ENCODE measurements at places on chromosomes 12 and 14.

- DNase-seq: no peak
Measured at GRCh38 chr12:109052097-109052413, 321 bp upstream of the USP30 start.

DNA sequence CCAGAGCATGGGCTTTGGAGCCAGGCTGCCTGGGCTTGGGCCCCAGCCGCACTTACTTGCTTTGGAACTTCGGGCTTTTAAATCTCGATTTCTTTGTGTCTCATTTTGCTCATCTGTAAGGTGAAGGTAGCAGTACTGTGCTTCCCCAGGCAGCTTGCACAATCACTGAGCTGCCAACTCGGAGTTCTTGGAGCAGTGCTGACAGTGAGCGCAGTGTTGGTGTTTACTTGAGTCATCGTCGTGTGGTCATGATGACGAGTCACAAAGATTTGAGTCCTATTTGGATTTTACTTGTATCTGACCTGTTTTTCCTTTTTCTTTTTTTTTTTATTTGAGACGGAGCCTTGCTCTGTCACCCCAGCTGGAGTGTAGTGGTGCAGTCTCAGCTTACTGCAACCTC is 31.3 kb upstream of the ATF1 start:
- no peak for DNase-seq

GRCh38 chr14:75906680-75907280 is 75.0 kb downstream of the TGFB3 start:
- peak; percentile 11 for DNase-seq

GRCh38 chr14:70448633-70449340 is 3.2 kb upstream of the ADAM21 start:
- DNase-seq: no peak

GRCh38 chr14:68548194-68549076 is 244.4 kb downstream of the ZFP36L1 start:
- peak; percentile 94 for DNase-seq

GRCh38 chr12:52139579-52140062 is 52.2 kb downstream of the KRT80 start:
- DNase-seq: peak; percentile 82

DNA sequence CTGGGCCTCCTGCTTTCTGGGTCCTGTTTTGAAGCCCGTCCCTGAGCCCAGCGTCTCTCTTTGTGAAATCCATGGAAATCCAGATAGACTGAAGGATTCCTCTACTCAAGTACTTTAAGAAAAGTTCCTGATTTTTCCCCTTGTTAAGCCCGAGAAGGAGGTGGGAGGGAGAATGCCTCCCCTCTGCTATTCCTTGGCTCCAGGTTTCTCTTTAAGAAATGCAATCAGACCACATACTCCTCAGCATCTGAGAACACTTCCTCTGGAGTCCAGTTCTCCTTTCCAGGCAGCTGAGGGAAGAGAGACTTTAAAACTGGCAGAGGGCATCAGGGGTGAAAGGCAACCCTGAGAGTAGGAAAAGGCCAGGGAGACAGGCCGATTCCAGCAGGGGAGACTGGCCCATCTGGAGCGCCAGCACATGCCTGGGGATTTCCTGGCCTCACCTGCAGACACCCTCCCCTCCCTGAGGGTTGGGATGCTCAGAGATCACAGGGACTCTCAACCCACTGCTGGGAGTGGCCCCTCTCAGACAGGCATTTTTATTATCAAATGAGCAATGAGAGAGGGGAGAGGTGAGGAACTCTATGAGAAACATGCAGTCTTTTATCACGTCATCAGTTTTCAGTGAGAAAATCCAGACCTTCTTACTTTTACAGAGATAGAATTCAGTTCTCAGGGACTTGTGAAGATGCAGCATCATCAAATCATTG is 2.0 kb upstream of the EMP1 start:
- DNase-seq: no peak

- DNase-seq: no peak
Measured at GRCh38 chr12:83198291-83199015, 511.7 kb downstream of the TMTC2 start.

DNA sequence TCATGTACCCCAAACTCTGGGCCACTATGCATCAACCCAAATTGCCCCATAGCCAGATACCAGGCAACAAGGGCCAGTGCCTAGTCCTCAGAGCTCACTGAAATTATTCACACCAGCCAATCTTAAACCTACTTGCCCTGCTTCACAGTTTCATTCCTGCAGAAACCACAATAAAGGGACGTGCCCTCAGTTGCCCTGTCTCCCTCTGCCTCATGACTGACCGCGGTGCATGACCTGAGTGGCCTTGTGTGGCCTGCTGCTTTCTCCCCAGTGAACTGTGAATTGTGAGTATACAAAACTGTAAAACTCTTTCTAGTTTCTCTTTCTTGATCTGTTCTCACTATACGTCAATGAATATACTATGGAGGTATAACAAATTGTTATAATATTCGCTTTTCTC is 490.9 kb upstream of the MIS18BP1 start:
- no peak for DNase-seq

GRCh38 chr14:27391331-27391730 is 793.5 kb upstream of the NOVA1 start:
- DNase-seq: no peak

- no peak for DNase-seq
Measured at GRCh38 chr12:60724984-60725383, 1129.2 kb downstream of the SLC16A7 start.

- no peak for DNase-seq
Measured at GRCh38 chr14:75375983-75376382, 51.8 kb upstream of the JDP2 start.

GRCh38 chr12:104721936-104722335 is 236.2 kb downstream of the SLC41A2 start:
- no peak for DNase-seq

DNA sequence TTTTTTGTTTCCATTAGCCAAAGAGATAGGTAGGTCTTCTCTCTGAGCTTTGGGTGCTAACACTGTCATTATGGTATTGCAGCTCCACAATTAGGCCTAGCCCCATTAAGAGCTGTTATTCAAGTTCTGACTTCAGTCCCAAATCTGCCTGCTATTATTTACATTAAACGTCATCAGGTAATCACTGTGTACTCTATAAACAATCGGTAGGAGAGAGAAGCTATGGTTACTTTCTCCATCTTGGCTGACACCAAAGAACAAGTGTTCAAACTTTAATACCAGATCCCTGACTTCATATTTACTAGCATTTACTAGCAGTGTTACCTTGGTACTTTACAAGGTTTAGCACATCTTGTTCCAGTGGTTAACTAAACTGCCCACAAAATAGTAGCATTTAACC is 305.1 kb upstream of the GARIN2 start:
- DNase-seq: no peak

DNA sequence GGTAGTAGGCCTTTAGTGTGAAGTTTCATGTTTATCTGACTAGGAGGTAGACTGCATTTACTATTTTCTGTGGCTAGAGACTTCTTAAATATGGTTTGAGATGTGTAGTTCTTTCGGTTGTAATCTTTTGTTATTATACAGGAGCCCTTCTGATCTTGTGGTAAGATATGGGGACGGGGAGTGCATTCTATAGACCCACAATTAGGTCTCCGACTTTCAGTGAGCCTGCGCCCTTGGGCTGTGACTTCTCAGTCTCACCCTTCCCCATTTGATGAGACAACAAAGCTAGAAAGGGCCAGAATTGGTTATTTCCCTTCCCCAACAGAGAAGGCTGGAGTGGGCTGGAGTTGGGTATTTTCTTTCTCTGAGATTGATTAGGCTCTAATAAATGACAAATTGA is 130.0 kb downstream of the MSRB3 start:
- peak; percentile 25 for DNase-seq

- no peak for DNase-seq
Measured at GRCh38 chr12:114783089-114783618, 99.2 kb upstream of the TBX3 start.

GRCh38 chr12:125604976-125605375 is 539.7 kb downstream of the AACS start:
- no peak for DNase-seq

DNA sequence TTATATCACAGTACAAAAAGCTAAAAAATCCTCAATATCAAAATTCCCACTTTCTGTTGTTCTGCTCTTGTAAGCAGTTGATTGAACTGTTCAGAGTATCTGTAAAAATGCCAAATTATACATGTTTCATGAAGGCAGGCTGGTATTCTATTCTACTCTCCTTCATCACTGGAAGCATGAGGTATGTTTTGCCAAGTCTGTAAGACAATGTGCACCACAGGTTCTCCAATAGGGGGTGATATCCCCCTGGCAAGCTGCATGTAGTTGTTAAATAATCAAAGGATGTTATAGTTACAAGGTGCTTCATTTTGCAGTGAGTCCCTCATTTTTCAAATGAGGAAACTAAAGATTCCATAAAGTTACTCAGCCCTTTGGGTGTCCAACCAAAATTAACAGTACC is 15.1 kb upstream of the NEK9 start:
- no peak for DNase-seq

DNA sequence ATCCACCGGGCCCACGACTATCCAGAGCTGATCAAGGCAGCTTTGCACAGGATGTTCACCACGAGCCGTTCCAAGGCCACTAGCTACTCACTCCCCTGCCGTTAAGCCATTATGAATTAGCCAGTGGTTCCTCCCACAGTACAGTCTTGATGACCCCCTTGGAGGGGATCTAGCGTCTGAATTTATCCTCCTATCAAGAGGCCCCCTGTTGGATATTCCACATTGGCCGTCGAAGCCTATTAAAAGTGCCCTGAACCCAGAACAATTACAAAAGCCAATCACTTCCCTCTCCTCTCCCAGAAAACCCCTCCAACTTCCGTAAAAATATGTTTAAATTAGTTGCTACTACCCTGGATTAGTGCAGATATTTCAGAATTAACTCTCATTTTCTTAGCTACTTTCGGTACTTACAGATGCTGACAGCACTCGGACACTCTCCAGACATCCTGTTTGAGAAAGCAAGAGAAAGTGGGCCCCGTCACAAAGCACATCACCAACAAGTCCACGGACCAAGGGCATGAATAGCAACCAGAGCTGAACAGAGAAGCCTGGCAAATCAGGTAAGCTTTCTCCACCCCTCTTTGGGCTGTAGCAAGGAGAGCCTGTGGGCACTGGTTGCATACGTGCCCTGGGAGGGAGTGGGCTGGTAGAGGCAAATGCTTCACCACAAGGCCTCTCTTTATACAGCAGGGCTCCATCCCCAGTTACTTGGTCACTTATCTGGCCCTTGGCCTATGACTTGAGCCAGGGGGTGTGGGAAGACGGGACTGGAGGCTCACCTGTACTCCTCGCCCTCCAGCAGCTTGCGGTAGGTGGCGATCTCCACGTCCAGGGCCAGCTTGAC is 5.3 kb downstream of the KRT3 start:
- DNase-seq: no peak

DNA sequence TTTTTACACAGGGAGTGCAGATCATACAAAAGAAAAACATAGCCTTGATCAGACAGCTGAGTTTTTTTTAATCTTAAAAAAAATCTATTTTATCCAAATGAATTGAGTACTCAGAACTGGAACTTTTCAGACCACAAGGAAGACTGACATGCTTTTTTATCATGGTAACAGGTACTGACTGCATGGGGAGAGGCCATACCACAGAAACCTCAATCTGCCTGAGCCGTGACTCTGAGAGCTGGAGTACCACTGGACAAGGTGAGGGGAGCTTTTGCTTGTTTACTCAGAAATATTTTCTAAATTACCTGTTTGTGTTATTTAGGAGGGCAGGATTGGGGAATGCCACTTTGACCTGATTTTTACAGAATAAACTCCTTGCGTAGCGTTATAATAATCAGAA is 143.9 kb downstream of the ALX1 start:
- DNase-seq: no peak

DNA sequence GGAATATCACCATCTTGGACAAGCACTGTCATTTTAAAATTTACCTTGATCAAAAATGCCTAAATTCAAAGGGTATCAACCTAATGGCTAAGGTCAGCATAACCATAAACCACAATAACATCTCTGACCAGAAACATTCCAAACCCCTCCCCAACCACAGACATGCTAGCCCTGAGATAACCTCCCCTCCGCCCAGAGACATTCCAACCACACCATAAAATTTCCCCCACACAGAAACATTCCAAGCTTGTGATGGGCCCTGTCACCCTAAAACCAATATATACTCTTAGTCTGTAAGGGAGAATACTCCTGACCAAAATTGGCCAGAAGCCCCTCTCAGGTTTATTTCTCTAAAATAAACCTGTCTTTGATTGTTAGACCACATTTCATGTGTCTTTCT is 17.7 kb downstream of the EPYC start:
- no peak for DNase-seq

- DNase-seq: no peak
Measured at GRCh38 chr14:25094171-25094907, 44.4 kb upstream of the STXBP6 start.

GRCh38 chr12:106445959-106446358 is 88.4 kb downstream of the POLR3B start:
- DNase-seq: no peak

DNA sequence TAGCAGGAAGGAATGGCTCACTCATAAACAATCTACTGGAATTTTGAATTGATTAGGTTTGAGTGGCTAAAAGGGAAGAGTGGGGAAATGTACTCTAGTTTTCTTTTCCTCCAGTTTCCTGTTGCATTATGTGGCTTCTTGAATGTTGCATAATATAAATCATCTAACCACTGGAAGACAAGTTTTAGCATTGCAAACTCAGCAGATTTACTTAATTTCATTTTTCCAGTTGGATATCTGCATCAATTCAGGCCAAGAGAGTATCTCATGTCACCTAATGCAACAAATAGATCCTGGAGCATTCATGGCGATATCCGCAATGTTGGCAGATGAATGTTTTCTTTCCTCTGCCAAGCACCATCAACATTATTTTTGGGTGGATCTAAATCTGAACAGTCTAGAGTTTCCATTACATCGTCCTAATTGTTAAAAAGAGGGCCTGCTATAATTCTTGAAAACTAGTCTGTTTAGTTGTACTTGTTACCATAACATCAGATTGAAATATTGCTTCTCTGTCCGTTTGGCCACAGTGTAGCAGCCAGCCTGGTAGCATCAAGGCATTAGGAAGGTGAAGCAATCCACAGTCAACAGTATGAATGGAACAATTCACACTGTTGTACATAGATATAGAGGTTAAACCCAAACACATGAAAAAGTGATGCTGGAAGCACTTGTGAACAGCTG is 544.2 kb downstream of the ETNK1 start:
- no peak for DNase-seq

DNA sequence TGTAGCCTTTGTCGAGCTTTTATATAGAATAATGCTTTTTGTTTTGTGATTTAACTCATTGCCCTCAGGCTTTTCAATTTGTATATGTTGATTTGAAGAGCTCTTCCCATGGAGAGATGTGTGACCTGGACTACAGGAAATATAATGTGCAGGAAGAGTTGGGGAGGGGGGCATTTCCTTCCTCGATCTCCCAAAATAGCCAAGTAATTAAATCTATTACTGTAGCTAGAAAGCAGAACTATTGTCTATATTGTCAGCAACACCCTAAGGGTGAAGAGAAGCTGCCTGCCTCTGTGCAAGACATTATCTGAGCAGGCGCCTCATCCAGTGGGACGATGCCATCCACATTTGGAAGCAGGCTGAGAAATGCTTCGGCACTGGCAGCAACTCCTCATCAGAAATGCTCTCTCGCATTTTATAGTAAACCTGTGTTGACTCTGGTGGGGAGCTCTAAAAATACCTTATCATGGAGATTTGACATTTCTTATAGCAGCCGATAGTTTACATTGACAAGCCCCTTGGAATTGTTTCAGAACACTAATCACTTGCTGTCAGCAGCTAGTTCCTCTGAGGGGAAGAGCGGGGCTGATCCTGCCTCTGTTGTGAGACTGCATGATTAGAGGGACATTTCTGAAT is 392.5 kb upstream of the RGS6 start:
- DNase-seq: no peak
